ENCODE measurements at places on chromosomes 1 and 21.

GRCh38 chr1:159181328-159182024 is 10.1 kb downstream of the CADM3 start:
- no peak for DNase-seq

- no peak for DNase-seq
Observed at GRCh38 chr1:207578796-207579435, 66.0 kb upstream of the CR1L start.

DNA sequence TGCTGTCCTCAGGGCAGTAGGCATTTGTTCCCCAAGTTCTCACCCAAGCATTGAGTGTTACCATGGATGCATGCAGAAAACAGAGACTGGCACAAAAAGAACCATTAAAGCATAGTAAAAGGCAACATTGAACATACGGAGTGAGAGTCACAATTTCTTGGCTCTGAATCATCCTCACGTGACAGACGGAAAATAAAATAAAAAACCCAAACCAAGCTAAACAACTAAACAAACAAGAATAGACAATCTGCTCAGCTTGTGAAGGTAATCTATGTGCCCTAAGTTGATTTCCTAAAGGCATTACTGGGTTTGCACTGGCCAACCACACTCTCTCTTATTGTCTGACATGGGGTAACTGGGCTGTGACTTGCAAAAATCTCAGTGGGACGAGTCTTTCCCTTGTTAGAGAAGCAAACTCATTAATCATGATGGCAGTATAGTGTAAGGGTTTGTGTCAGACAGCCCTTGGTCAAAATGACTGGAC is 306.0 kb downstream of the ASTN1 start:
- no peak for DNase-seq

GRCh38 chr1:40014253-40014706 is 26.2 kb upstream of the CAP1 start:
- DNase-seq, result peak; percentile 39

DNA sequence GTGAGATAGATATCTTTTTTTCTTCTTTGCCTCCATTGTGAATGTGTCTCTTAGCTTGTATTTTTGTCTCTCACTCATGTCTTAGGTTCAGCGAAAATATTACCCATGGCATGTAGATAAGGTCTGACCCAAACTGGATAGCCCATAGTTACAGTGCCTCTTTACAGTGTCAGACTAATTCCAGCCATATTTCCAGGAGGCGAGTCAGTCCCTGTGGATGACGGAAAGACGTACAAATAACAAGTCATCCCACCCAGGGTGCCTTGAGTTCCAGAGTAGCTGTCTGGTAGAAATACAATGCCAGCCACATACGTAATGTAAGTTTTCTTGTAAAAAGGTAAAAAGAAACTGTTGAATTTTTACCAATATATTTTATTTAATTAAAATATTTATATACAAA is 157.3 kb downstream of the ZNF281 start:
- no peak for DNase-seq
